ENCODE measurements at places on chromosomes 3 and 15.

GRCh38 chr15:73305331-73306211, 63.2 kb downstream of the HCN4 start:
- peak; percentile 74 for DNase-seq

DNA sequence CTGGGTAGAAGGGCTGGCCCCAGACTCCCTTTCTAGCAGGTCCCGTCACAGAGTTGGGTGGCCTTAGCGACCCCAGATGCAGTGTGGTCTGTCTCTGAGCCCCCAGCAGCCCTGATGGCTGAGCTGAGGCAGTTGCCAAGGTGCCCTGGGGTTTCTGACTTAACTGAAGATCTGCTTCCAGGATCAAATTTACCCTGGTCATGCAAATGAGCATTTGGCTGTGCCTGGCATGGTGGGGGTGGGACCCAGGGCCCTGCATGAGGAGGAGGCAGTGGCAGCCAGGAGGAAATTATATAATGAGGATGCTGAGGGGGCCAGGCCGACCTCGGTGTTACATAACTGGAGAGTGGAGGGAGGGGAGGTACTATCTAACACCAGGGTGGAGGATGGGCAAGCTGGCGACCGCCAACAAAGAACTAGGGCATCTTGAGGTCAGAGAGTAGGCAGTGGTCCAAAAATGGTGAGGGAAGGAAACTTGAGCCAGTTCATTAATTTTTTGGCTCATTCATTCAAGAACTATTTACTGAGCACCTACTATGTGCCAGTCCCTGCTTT, 16.4 kb downstream of the PLEKHO2 start:
- no peak for DNase-seq

DNA sequence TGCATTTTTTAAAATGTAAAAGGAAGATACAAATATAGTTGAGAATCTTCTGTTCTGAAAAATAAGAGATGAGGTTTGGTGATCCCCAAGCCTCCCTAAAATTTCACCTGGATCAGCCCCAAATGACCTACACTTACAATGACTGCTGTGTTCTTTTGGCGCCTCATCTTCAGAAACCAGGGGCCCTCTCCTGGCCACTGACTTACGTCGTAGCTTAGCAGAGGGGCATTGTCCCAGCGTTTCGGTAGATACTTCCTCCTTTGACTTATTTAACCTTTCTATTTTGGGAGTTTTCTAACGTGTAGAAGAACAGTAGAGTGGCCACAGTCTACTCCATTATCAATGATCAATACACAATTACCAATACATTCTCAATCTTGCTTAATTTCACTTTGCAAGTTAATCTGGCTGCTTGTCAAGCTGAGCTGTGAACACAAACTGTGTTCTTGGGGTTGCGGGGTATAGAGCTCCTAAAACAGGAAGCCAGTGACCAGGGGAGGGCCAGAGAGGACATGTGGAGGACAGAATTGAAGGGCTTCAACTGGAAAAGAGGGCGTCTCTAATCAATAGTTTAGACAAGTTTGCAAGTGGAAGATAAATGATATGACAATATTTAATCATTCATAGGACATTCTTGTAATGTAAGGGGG, 419.5 kb downstream of the LPP start:
- DNase-seq = no peak

DNA sequence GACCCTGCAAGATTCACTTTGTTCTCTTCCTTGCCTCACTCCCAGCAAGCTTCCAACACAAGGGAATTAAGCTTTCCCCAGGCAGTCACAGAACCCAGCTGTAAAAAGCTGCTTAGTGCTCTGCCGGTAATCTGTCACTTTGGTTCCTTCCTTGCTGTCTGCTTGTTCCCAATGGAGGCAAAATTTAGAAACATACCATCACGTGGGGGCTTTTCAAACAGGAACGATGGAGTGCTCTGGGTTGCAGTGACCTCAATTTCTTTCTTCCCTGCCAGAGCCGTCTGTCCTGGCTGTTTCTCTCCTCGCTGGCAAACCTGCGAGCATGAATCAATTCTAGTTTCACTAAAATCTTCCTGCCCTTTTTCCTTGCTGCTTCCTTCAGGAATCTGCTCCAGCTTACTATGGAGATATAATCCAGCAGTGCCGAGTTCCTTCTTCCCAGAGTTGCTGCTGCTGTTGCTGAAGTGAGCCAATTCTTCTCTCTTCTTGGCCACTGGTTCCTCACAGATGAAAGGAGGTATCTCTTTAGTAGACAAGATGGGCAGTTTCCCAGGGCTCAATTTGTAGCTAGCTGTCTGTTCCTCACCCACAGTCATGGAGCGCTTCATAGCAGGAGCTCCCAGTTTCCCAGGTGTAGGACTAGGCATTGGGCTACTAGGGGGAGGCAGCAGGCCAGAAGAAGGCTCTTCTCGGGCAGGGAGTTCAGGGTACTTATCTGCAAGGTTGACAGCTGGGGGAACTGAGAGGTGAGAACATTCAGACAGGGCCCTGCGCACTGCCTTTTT, 88.1 kb downstream of the DHX30 start:
- DNase-seq = no peak

DNA sequence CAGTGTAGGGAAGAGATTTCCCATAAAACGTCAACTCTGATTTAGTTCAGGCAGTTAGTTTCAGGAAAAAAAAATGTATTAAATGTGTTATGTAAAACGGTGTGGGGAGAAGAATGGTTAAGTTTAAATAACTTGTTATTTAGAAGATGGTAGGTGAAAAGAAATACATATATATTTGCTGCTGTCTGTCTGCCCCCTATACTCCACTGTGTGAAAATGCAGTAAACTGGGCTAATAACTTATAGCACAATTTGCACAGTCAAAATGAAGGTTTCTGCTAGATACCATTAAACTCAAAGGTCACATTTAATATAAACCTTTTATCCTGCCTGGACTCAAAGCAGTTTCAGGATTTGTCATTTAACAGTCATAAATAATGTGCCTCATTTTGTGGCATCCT, 515.0 kb downstream of the FGF12 start:
- DNase-seq = no peak

- no peak for DNase-seq
Observed at GRCh38 chr15:68874788-68875187, 54.1 kb upstream of the ANP32A start.

- peak; percentile 69 for DNase-seq
Observed at GRCh38 chr3:189833996-189834395, 202.8 kb downstream of the TP63 start.

DNA sequence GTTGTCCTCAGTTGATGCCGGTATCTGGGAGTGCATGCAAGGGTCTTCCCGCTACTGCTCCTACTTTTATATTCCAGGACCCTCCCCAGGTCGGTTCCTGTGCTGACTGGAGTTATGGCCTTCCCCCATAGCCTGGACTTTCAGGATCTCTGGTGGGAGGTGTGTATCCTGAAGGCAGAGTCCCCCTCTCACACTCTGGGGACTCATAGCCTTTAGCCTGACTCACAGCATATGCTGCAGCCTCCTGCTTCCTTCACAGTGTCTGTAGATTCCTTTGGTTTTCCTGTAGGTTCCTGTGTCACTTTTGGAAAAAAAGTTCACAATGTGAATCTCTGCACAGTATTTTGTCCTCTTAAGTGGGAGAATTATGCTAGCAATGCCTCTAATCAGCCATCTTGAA, 180.6 kb upstream of the RBMS3 start:
- no peak for DNase-seq

GRCh38 chr15:50697109-50697797, 10.7 kb upstream of the TRPM7 start:
- DNase-seq = no peak

DNA sequence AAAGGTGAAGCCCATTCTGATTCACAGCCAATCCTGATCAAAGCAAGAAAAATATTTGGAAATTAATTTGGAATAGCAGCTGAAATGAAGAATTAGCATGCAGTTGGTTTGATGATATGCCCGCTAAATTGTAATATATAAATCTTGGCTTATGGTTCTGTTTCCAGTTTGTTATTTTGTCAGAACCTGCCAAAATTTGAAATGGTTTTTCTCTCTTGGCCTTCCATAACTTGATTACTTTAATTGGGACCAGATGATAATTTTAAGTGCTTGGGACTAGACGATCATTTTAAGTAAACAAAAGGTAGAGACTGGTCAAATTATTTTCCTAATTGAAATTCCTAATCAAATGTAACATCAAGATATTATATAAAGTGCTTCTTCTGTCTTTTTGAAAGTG, 842.4 kb downstream of the TBL1XR1 start:
- no peak for DNase-seq
